CMK (cell line): ENCODE measurements at places on chromosomes 4 and X.

DNA sequence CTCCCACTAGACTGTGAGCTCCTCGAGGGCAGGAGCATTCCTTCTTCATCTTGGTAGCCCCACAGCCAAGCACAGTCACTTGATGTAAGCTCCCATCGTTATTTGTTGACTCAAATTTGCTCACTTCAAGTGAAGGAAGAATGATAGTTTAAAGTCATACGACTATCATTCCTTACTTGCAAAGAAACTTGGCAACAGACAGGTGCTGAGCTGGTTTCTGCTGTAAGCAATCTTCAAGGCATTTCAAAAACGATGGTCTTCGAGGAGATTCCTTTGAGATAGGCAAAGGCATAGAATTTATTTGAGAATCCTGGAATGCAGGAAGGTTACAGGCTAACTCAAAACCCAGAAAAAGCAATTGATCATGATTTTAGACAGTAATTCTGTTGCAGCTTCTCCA, 64.8 kb downstream of the QDPR start:
- no peak for DNase-seq

DNA sequence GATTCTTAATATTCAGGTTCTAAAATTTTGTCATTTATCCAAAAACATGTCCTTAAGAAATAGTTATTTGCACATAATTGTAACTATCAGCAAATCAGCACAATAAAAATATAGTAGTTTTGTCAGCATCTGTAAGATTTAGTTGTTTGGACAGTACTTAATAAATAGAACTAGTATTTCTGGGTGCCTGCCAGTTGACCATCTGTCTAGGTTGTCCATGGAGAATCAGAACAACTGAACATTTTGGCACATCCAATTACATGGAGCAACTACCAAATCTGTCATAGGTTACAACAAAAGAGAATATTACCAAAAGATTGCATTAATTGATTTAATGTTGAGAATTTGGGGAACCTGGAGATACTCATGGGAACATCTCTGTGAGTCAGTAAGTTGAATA, 305.5 kb upstream of the TACR3 start:
- no peak for DNase-seq

DNA sequence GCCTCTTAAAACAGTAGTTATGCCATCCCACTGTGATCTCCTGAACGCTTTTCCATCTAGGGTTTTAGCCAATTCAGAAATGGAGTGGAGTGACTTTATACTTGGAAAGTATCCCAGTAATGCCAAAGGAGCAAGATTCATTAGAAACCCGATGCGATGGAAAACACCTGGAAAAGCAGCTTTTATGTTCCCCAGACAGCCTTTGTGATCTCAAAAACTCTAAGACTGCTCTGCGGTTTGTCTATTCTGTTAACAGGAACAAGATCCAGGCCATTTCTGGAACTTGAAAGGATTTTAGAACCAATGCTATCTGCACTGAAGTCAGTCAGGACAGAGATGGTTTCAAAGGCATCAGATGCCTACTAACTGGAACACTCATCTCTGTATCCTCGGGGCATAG, 145.1 kb downstream of the APBB2 start:
- DNase-seq, result no peak

DNA sequence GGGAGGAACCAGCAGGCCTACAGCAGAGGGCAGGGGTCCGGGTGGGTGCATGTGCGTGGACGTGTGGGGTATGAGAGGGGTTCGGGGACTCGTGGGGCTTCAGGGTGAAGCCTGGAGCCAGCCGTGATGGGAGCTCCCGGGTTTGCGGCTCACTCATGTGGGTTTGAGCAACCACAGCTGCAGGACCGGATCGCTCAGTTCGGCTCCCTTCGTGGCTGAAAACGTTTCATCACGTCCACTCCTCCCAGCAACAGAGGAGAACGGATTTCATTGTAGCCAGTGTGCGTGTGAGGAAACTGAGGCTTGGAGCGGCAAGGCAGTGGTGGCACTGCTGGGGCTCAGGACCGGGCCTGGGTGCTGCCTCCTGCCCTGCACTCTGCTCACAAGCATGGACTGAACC, 10.6 kb downstream of the BGN start:
- DNase-seq, result no peak

- DNase-seq, result no peak
Measured at GRCh38 chr4:107799669-107800450, 24.9 kb upstream of the SGMS2 start.

DNA sequence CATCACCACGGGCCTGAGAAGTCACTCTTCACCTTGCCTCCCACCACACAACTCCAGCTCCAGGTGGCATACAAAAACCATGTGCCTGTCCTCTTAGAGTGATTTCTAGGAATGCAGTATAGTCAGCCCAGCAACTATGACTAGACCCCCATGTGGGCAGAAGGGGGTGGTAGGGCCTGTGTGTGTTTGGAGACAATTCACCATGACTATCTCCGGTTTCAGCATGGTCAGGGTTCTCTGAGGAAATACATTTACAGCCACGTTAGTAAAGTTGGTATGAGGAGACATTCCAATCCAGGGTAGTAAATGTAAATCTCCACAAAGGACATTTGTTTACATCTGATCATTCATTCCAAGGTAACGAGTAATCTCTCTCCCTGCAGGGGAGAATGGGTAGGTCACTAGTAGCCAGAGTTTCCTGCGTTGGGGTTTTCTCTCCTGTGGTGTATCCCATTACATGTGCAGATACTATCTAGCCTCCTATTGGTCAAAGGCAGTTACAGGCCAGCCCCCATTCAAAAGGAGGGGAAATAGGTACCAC, 4.2 kb upstream of the MTMR1 start:
- no peak for DNase-seq

GRCh38 chr4:72128741-72129140, 96.9 kb downstream of the NPFFR2 start:
- no peak for DNase-seq

DNA sequence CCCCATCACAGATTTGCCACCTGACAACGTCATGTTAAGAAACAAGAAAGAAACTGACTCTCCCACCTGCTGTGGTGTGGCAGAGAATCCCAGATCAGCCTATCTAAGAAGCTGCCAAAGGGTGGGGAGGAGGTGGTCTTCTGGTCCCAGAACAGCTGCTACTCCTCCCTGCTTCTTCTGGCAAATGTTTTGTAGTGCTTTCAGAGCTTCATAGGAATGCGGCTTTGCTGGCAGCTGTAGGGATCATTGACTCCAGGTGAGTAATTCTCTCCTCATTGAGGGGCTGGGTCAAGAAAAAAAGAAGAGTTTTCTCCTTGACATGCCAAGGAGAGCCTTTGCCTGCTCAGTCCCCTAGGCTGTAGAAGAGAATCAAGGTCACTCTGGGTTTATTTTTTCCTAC, 23.3 kb downstream of the NRK start:
- no peak for DNase-seq

- no peak for DNase-seq
Measured at GRCh38 chr4:165443276-165443675, 64.5 kb downstream of the CPE start.

DNA sequence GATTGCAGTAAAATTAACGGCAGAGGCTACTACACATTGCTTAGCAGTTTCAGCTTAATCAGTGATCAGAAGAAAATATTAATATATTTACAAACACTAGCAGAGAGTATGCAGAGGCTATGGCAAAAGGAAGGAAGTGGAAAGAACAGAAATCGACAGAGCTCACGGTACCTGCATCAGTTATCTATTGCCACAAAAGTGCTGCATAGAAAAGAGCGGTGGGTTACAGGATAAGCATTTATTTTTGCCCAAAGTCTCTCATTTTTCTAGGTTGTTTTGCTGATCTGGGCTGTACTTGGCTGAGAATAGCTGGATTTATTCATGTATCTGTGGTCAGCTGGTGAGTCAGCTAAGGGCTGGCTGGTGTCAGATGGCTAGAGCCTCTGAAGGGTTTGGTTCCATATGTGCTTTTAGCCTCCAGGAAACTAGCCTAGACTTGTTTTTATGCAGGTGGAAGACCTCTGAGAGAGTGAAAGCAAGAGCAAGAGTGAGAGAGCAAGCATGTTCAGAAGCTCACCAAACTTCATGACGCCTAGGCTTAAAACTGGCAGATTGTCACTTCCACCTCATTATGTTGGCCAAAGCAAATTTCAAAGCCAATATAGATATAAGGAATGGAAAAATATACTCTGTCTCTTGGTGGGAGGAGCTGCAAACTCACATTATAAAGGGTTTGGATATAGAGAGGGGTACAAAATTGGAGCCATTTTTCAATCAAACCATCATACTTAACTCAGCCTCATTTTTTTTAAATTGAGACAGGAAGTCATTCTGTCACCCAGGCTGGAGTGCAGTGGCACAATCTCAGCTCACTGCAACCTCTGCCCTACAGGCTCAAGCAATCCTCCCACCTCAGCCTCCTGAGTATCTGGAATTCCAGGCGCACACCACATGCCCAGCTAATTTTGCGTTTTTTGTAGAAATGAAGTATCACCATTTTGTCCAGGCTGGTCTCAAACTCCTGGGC, 153.2 kb upstream of the RPL34 start:
- no peak for DNase-seq

DNA sequence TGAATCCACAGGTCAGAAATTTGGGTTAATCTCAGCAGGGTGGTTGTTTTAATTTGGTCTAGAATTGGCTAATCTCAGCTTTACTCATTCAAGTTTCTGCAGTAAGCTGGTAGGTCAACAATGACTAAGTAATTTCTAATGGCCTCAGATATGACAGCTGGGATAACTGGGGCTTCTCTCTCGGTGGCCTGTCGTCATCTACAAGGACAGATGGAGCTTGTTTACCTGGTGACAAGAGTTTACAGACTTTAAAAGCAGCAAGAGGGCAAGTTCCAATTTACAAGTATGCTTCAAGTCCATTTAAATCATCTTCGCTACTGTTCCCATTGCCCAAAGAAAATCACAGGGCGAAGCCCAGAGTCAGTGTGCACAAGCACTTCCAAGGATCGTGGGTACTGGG, 453.9 kb downstream of the PDHA2 start:
- DNase-seq, result no peak

GRCh38 chr4:80196922-80197573, at the start of gene PRDM8:
Gene PRDM8, plus strand, starts transcription at chr4:80197503. Its CDS starts 2,578 bp downstream, at chr4:80200081.
- no peak for DNase-seq

- DNase-seq, result no peak
Measured at GRCh38 chrX:33908898-33909297, 223.2 kb downstream of the FAM47A start.

DNA sequence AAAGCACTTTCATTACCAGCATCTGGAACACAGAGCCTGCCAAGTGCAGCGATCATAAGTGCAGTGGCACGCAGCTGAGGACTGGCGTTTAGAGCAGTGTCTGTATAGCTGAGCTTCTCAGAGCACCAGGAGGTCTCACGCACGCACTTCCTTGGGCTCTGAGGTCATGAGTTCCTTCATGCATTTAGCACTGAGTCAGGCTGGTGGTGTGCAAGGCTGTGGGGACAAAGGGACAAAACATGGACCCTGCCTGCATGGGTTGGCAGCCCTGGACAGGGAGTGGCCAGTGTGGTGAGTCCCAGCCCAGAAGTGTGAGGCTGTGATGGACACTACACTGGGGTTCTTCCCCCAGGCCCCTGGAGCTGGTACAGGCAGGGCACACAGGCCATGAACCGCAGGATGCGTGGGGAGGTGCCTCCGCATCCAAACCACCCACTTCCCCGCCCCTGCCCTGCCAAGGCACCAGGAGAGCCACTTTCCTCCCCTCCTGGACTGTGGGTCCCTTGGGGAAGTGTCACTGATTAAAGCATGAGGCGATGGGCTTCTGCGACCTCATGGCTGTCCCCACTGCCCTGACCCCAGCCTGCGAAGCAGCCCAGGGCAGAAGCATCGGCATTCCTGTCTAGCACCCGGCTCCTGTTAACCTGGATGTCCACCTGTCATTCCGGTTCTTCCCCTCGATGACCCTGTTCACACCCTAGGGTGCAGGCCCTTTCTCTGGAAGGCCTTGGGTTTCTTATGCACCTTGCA, 37.2 kb upstream of the GPR78 start:
- no peak for DNase-seq

DNA sequence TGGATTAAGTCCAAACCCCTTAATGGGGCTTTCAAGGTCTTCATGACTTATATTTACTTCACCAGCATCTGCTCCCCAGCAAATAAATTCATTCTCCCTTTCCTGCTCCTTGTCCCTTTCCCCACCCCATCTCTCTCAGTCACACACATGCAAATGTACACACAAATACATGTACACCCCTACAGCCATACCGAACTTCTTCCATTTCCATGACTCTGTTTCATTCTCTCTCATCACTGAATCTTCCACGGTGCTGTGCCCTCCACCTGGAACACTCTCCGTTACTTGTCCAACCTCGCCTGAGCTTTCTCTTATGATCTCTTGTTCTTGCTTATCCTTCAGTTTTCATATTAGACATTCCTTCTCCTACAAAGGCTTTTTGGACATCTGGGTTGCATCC, 22.0 kb upstream of the RPA4 start:
- DNase-seq, result no peak

DNA sequence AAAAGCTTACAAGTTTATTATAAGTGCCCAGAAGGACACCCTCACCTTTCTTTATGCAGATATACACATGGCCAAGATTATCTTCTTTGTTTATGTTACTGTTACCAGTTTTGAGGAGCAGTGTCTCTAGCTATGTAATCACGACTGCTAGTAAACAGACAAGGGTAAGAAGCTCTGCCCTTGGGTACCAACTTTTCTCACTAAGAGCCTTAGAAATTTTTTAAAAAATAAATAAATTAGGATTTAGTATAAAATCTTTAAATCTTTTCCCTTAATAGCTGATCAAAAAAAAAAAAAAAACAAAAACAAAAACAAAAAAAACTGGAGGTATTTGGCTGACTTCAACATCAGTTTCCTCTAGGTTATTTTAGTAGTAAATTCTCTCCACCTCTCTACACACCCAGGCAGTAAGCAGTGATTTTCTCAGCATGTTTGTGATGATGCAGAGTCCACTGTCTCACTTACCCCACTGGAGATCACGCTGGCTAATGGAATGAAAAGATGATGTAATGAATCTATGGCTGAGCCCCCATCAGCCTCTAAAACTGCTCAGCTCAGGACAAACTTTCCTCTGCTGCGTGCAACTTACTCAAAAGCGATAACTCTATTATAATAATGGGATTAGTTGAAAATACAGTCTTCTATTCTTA, 125.9 kb downstream of the FRYL start:
- DNase-seq, result no peak
